ENCODE measurements at places on chromosomes 16 and 17.

GRCh38 chr17:81518113-81518784, 5.7 kb upstream of the ACTG1 start:
- no peak for DNase-seq

DNA sequence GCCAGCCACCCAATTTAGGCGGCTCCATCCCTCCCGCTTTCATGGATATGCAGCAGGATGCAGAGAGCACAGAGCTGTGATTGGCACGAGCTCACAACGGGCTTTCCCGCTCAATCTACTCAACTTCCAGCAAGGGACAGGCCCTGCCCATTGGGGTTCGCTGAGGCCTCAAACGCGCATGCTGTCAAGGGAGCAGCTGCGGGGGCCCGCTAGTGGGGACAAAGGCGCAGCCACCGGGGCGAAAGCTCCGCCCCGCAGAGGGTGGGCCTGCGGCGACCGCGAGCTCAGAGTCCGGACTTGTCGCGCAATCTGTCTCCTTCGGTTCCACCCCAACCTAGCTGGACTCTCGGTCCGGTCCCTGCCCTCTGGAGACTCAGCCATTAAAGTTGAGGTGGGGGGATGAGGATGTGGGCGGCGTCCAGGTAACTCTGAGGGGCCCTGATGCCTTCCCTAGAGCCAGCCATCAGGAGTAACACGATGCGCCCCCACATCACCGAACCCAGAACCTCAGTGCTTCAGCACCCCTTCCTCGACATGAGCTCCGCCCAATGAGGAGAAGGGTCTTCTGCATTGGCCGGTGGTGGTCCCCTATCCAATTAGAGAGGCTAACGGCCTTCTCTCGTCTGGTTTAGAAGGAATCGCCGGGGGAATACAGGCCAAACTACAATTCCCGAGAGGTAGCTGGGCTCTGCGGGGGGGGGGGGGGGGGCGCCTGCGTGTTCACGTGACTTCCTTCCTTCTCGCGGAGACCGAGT, 489 bp upstream of the NFATC3 start:
- DNase-seq, result peak; percentile 90

GRCh38 chr16:70018254-70018653, 67.1 kb downstream of the CLEC18A start:
- no peak for DNase-seq

DNA sequence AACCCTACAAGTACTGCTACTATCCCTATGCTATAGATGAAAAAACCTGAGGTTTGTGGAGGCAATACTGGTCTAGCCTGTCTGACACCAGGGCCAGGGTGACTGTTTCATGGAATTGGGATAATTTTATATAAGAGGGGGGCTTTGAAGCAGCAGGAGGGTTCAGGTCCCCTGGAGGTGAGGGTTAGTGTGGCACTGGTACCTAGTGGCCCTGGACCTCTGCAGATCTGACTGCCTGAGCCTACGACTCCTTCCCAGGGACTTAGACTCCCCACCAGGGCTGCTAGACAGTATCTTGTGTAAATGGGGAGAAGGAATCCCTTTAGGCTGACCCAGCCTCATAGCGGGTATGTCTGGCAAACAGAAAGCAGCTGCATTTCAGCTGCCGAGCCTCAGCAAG, 6.8 kb downstream of the ADAP2 start:
- DNase-seq, result no peak

GRCh38 chr17:61318684-61319098, 81.0 kb upstream of the TBX2 start:
- DNase-seq, result no peak

DNA sequence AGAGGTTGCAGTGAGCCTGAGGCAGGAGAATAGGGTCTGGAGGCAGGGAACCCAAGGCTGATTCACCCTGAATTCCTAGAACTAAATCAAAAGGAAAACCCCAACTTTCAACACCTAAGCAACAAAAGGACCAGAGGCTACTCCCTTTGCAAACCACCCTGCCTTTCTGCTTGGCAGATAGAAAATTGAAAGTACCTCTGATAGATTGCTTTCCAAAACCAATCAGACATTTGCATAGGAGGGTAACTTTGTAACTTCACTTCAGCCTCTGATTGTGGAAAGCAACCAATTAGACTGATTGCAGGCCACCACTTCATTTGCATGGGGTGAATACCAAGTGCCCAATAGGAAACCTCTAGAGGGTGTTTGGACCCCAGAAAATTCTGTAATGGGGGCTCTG, 10.9 kb upstream of the TMEM98 start:
- no peak for DNase-seq

DNA sequence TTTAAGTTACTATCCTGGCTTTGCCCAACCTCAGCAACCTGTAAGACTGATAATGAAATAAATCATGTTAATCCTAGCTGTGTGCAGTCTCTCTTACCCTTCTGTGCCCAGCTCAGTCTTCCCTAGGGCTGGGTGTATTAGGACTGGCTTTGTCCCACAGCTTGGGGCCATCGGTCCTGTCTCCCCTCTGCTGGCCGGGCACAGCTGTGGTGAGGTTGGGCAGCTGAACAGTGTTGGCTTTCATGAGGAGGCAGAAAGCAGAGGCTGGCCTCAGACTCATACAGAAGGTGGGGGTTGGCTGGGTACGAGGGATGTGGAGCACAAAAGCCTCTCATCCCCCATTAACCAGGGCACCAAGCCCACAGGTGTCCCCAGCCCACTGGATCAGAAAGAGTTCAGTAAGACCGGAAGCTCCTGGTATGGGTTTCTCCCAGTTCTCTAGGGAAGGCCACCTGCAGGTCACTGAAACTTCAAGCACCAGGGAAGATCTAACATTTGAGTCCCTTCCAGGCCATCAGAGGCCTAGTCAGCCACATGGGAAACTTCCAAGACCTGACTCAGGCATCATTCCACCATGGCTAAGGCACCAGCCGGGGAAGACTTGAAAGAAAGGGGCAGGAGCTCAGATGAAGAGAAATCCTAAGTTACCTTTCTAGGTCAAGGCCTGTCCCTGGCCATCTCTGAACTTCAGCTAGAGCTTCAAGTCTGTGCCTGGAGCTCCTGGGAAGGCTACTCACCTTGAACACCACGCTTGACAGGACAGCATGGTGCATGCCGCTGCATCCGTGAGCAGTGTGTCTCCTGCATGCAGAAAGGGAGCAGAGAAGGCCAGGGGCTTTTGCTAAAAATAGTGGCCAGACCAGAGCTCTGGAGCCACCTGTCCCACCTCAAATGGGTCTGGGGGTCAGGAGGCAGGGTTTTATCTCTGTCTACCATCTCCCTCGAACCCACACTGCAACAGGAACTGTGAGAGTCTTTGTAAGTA, 8.8 kb downstream of the CNP start:
- no peak for DNase-seq

DNA sequence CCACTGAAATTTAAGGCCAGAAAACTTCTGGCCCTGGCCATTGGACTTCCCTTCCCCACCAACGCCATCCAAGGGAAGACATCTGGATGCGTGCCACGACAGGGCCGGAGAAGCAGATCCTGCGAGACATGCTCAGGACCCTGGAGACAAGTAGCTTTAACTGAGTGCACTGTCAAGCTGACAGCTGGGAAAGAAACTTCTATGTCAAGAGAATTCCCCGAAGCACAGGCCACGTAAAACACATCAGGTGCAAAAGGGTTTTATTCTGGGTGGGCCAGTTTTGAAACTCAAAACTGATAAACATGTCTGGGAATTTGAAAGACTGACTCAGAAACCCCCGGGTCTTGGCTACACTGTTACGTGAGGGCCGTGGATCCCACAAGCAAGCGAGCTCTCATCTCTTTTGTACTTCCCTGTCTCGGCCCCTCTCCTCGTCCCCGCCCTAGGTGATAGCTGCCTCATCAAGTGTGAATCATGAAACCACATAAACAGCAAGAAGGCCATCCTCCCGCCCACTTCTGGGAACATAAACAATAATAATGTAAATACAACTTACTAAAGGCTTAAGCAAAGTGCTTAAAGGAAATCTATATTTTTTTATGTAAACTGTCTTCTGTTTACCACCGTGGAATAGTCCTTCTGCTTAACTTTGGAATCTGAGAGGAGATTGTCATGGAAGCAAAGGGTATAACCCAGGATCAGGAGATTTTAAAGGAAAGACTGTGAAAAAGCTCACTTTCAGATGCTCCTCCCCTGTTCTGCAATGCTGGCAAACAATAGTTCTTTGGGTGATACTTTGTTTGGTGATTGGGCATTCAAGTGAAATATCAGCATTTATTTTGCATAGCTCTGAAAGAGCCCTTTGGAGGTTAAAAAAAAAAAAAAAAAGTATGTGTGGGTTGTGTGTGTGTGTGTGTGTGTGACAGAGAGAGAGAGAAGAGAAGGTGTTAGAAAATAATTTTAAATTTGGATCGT, 406.0 kb upstream of the MAF start:
- no peak for DNase-seq

GRCh38 chr17:60188759-60189158, 39.0 kb downstream of the CA4 start:
- DNase-seq, result no peak

DNA sequence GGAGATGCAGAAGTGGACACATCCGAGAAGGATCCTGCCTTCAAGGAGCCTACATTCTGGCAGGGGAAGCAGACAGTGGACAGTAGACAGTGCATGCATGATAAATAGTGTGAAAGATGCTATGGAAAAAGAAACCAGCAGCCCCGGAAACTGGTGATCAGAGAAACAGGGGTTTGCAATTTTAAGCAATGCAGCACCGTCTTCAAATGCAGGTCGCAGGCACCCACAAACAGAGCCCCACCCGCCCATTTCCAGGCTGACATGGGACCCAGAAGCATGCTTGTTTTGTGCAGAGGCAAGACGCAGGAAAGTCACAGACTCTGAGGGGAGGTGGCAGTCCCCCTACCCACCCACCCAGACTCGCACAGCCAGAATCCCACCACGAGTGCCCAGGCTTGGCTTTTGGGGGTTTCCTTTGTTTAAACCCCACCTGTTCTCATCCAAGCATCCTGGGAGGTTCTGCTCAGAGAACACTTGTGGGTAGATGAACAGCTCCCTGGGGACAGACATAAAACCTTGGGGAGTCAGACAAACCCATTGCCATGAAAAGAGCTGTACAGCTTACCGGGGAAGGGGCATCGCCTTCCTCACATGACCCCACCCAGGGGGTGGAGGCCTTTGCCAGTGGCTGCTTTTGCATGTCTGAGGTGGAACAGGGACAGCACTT, 114.3 kb downstream of the MGAT5B start:
- no peak for DNase-seq

DNA sequence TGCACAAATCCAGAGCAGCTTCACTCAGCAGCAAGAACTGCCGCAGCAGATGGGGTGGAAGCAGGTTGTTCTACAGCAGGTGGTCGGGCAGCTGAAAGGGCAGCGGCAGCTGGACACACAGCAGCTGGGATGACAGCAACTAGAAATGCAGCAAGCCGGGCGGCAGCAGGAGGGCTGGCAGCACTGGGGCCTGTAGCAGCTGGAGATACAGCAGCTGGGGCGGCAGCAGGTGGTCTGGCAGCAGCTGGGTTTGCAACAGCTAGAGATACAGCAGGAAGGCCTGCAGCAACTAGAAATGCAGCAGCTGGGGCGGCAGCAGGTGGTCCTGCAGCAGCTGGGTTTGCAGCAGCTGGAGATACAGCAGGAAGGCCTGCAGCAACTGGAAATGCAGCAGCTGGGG, 460 bp downstream of the KRTAP4-3 start:
- no peak for DNase-seq

DNA sequence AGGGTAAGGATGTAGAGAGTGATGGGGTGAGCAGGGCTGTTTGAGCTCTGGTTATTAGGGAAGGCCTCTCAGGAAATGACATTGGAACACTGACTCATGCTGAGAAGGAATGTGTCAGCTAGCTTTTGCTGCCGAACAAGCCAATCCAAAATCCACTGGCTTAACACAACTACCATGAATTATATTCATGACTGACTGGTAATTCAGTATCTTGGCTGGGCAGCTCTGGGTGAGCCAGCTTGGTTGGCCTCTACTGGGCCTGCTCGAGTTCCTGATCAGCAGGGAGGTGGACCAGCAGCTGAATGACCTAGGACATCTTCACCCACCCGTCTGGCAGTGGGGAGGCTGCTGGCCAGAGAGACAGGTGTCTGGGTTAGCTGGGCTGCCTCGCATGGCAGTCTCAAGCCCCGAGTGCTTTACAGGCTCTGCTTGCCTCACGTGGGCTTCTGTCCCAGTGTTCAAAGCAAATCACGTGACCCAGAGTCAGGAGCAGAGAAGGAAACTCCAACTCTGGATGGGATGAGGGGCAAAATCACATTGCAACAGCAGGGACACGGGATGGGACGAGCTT, 209.4 kb downstream of the KATNIP start:
- no peak for DNase-seq

GRCh38 chr17:20944014-20944865, 98.6 kb downstream of the USP22 start:
- no peak for DNase-seq

GRCh38 chr17:5418858-5419355, 555 bp downstream of the NUP88 start:
- peak; percentile 48 for DNase-seq

- DNase-seq, result no peak
Observed at GRCh38 chr17:39899215-39899614, 19.2 kb downstream of the GSDMB start.

GRCh38 chr17:69267219-69267618, 38.6 kb upstream of the ABCA10 start:
- DNase-seq, result no peak

DNA sequence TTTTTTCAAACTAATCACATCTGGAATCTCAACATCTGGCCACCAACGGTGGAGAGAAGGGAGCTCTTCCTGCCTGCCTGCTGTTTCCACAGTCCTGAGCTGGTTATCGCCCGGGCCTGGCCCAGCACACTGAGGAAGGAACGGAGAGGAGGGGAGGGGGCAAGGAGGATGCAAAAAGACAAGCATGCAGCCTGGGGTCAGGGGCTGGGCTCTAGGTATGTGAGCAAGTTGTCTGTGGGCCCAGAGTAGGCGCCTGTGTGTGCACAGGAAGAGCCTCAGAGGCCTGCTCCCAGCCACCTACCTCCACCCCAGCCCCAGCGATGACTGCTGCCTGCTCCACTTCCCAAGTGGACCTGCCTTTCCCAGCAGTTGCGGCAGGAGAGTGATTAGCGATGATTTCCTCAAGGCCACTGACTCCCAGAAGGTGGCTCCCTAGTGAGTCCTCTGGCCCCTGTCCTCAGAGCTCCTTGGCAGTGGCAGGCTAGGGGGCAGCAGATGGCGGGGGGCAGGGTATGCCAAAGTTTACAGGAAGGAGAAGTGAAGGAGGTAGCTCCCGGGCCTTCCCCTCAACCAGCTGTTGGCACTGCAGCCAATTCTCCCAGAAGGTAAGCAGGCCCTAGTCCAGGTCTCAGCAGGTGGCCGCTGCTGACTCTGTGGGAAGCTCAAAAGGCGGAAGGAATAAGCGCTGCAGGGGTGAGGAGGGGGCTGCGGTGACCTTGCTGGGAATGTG, 27.0 kb upstream of the RASD1 start:
- no peak for DNase-seq
